Chondrocyte (in vitro differentiated cells): ENCODE measurements at places on chromosomes 6 and 20. TPM values are rescaled to one million over a fixed set of nuclear protein-coding genes. Genes with fewer than 3 reads are reported as not detected.

Gene MYLK4
- total RNA-seq, result 0.99 to 1.1 TPM (median 1.00 TPM) in 3 replicates

- no peak for DNase-seq
- H3K27me3 ChIP-seq, result no peaks in the 10 kb centered on the region
- no peak overlapping the region for H3K4me3 ChIP-seq
- peaks cover 11% of the 10 kb centered on the region for H3K4me1 ChIP-seq
Measured at GRCh38 chr20:46562373-46563169, 12.1 kb upstream of the OCSTAMP start.

- DNase-seq, result no peak
- H3K4me1 ChIP-seq, result no peaks in the 10 kb centered on the region
- no peaks in the 10 kb centered on the region for H3K36me3 ChIP-seq
Measured at GRCh38 chr6:64146876-64147275, 511.3 kb downstream of the PHF3 start.

- H3K4me1 ChIP-seq, result peaks cover 58% of the 10 kb centered on the region
- H3K27me3 ChIP-seq, result no peaks in the 10 kb centered on the region
- DNase-seq, result no peak
- H3K36me3 ChIP-seq, result no peaks in the 10 kb centered on the region
Measured at GRCh38 chr6:45479834-45480751, 102.4 kb upstream of the SUPT3H start.

DNA sequence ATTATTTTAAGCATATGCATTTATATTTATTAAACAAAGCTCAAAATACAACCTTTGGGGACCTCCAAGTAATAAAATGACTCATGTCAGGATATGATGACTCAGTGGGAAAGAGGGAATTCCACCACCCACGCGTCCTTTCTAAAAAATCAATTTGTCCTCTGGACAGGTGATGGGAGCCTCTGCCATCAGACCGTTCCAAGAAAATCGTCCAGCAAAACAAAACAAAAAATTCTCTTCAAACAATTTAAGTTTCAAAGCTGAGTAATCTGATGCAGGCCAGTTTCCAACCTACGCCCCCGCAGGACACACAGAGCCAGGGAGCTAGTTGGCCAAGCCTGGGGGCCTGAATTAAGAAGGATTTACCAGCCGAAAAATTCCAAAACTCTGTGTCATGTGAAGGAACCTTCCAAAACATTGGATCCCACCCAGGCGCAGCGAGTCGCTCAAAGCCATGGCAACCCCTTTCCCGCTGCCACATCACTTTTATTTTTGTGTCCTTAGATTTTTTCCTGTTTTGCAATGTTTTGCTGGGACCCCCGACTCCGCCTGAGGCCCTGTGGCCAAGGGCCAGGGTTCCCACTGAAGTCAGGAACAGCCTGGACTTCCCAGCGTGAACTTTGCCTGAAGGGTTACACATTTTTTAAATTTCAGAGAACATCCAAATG is 95.3 kb downstream of the NFATC2 start:
- peaks cover 1% of the 10 kb centered on the region for H3K36me3 ChIP-seq
- H3K27ac ChIP-seq, result peak overlapping the region; percentile 96
- H3K4me3 ChIP-seq, result peak overlapping the region; percentile 47
- H3K27me3 ChIP-seq, result no peaks in the 10 kb centered on the region
- no peak for DNase-seq
- peaks cover 48% of the 10 kb centered on the region for H3K4me1 ChIP-seq

DNA sequence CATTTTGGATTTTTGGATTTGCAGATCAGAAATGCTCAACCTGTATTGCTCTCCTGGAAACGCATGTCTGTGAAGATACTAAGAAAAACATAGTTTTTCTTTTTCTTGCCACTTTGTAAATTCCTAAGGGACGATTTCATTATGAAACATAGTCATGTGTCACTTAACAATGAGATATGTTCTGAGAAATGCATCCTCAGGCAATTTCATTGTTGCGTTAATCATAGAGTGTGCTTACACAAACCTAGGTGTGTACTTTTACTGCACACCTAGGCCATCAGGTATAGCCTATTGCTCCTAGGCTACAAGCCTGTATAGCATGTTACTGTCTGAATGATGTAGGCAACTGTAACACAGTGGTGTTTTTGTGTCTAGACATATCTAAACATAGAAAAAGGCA is 13.4 kb upstream of the THEMIS start:
- DNase-seq, result no peak
- H3K27ac ChIP-seq, result no peak overlapping the region
- peaks cover 6% of the 10 kb centered on the region for H3K27me3 ChIP-seq
- no peaks in the 10 kb centered on the region for H3K36me3 ChIP-seq
- H3K4me3 ChIP-seq, result no peak overlapping the region
- H3K4me1 ChIP-seq, result no peaks in the 10 kb centered on the region
